Neuronal stem cell (in vitro differentiated cells): ENCODE measurements at places on chromosomes 2 and 18.

- DNase-seq = no peak
These were observed 27.9 kb downstream of the WDR33 start for GRCh38 chr2:127783101-127783500.

- DNase-seq = no peak
These were observed 63.2 kb downstream of the POLE4 start for GRCh38 chr2:75021672-75022071.

DNA sequence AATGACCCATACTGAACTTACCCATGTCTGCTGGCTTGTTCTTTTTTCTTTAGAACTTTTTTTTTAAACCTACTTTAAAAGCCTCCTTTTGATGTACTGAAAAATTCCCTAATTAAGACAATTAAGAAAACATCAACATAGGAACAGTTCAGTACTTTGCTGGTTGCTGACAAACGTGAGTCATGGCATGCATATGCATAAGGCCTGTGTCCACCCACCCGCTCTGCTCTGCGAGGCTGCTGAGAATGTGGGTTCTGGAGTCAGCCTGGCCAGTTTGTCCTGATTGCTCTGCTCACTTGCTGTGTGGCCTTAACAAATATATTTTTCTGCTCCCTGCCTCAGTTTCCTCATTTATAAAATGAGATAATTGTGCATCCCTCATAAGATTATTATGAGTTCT, 27.3 kb downstream of the LAMA3 start:
- no peak for DNase-seq

- DNase-seq = peak; percentile 97
These were observed at the start of gene DNAJC27 for GRCh38 chr2:24971536-24972314. Gene DNAJC27, minus strand, starts transcription at chr2:24971955. Its CDS starts 51 bp downstream, at chr2:24971904.

DNA sequence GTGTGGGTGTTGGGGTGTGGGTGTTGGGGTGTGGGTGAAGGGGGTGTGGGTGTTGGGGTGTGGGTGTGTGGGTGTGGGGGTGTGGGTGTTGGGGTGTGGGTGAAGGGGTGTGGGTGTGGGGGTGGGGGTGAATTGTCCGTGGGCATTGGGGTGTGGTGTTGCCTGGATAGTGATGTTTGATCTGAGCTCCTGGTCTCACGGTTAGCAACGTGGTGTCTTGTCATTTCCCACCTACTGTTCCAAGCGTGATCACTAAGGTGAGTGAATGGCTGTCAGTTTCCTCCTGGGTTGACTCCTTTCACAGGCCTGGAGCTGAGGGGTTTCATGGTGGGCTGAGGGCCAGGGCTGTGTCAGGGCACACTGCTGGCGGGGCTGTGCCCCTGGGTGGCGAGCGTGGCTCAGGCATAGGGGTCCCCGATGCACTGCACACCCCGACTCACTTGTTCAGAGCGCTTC, 27.2 kb downstream of the RTP5 start:
- DNase-seq = no peak

DNA sequence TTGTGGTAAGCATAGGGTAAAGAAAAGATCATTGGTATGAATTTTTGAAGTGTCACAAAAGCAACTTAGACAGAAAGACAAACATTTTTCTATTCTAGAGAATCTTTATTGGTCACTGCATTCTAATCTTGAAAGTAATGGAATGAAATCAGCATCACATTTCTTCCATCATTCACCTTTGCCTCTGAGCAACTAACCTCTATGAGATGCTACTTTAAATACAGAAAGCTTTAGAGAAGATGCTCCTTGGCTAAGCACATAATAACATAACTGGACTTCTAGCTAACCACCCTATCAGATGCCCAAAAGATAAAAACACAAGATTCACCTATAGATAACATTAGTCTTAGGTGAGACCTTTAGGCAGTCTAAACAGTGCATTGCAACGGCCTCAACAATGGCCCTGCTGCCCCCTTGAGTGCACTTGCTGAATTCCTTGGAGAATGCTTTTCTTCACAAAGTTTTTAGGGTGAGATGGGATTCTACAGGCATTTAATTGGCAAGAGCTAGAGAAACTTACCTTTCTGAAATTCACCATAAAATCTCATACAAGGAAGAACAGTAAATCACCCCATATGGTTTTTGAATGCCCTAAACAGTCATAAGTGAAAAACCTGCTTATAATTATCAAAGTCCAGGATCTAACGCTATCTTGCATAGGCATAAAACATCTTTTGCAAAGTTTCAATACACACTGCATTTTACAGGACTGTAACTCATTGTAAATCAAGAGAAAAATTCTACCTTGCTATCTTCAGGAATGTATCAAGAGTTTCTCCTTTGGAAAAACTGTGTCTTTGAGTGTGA, 791.3 kb upstream of the CHAC2 start:
- peak; percentile 30 for DNase-seq

GRCh38 chr2:174878537-174879147, 114.4 kb upstream of the CHRNA1 start:
- DNase-seq = no peak

DNA sequence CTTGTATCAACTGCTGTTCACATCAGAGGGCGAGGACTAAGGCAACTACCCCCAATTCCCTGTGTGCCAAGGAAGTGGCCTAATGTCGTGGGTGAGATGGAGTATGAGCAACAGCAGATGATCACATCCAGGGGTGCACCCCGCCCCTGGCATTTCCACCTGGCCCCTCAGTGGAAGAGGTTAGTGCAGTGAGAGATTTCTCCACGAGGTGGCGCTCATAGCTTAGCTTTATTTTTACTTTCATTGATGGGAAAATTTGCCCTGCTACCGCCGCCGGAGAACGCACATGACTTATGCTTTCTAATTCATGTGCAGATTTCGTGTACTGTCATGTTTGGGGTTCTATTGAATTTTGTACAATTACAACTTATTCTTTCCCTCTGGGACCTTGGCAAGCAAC, 470.6 kb upstream of the MEX3C start:
- DNase-seq = peak; percentile 63

DNA sequence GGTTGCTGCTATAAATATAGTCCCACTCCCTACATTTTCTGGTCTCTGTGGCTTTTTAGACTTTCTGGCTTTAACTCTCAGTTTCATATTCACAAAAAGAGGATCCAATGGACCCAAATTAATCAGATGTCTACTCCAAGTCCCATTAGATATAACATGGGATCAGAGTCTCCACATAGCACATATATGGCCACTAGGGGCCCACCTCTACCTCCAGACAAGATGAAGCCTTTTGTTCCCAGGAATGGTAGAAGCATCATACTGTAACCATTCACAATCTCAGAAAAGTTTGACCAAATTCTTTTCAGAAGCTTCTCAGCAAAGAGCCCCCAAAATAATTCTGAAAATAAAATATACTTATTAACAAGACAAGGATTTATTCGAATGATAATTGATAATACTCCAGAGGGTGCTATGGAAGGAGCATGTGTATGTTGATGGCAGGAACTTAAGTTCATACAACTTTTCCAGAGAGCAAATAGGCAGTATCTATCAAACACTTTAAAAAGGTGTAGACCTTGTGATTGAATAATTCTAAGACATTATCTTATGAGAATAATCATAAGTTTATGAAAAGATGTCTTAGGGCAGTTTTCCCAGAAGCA, 382.3 kb upstream of the CRIM1 start:
- peak; percentile 12 for DNase-seq

DNA sequence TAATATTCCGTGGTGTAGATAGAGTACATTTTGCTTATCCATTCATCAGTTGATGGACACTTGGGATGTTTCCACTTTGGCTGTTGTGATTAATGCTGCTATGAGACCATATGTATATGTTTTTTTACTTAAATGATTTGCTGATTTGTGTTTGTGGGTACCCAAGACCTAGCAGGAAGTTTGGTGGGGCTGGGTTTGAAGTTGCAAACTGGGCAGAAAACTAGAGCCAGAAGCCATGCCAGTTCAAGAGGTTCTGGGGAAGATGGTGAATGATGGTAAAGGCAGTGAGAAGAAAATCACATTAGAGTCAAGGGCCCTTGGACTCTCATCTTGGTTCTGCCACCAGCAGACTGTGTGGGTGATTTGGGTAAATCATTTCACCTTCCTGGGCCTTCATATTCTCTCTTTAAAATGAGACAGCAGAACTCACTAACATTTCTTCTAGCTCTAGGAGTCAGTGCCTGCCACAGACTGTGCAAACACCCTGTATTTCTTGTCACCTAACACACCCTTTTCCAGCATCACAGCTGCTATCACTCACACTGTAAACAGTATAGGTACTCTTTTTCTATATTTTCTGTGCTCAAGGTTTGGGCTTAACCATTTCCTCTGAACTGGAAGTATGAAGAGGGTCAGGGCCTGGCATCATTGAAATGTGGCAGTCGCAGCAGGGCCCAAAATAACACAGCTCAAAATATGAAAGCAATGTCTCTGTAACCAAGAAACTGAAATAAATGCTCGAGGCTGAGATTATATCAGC, 8.4 kb upstream of the CTLA4 start:
- no peak for DNase-seq

- DNase-seq = no peak
These were observed 367.1 kb downstream of the CLIP4 start for GRCh38 chr2:29482348-29482747.

- no peak for DNase-seq
These were observed 43.3 kb upstream of the CELF4 start for GRCh38 chr18:37608876-37609275.
